Myometrial cell (primary cell): ENCODE measurements at places on chromosomes 1 and 21. TPM values are rescaled to one million over a fixed set of nuclear protein-coding genes. Genes with fewer than 3 reads are reported as not detected.

Gene TCEA3
- total RNA-seq: 3.0 and 4.6 TPM in 2 replicates

Gene BATF3
- 0.35 and 1.4 TPM in 2 replicates for total RNA-seq

Gene OPTC
- total RNA-seq: not detected in 2 replicates

Gene KPRP
- total RNA-seq: not detected in 2 replicates
